NCI-H1694 (cell line): ENCODE measurements at places on chromosomes 5 and 9.

GRCh38 chr5:77197840-77198554 lies 12.5 kb upstream of the PDE8B start:
- no peak for DNase-seq

DNA sequence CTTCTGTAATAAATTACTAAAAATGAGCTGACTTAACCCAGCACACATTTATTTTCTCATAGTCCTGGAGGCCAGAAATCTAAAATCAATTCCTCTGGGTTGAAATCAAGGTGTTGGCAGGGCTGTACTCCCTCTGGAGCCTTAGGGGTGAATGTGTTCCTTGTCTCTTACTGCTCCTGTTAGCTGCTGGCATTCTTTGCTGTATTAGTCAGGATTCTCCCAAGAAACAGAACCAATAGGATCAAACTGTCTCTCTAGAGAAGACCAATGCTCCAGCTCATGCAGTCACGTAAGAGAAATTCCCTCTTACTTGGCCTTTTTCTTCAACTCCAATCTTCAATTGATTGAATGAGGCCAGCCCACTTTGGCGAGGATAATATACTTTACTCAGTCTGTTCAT lies 15.3 kb upstream of the CD180 start:
- no peak for DNase-seq

- DNase-seq: no peak
Observed at GRCh38 chr9:114501796-114502682, 3.2 kb downstream of the WHRN start.

DNA sequence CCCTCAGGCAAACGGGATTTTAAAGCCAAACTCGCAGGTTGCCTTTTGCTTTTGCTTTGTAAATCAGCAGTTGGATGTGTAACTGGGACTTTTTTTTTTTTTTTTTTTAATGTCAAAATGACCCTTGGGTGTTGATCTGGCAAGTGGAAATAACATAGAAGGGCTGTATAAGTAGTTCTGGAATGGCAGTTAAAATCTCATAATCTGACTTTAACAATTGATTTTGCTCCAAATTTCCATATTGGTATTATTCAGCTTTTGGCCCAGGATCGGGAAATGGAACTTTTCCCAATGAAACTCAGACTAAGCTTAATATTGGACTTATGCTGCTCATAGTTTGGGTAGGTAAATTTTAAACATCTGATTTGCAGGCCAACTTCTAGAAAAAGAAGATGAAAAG lies 346.8 kb upstream of the NUDT12 start:
- no peak for DNase-seq

- no peak for DNase-seq
Observed at GRCh38 chr5:102802708-102803458, 47.8 kb downstream of the PAM start.

GRCh38 chr5:126921241-126922091 lies 108.9 kb downstream of the MARCHF3 start:
- no peak for DNase-seq

- DNase-seq: no peak
Observed at GRCh38 chr5:58090704-58091103, 369.2 kb downstream of the PLK2 start.
